ENCODE measurements at places on chromosomes 11 and 22.

DNA sequence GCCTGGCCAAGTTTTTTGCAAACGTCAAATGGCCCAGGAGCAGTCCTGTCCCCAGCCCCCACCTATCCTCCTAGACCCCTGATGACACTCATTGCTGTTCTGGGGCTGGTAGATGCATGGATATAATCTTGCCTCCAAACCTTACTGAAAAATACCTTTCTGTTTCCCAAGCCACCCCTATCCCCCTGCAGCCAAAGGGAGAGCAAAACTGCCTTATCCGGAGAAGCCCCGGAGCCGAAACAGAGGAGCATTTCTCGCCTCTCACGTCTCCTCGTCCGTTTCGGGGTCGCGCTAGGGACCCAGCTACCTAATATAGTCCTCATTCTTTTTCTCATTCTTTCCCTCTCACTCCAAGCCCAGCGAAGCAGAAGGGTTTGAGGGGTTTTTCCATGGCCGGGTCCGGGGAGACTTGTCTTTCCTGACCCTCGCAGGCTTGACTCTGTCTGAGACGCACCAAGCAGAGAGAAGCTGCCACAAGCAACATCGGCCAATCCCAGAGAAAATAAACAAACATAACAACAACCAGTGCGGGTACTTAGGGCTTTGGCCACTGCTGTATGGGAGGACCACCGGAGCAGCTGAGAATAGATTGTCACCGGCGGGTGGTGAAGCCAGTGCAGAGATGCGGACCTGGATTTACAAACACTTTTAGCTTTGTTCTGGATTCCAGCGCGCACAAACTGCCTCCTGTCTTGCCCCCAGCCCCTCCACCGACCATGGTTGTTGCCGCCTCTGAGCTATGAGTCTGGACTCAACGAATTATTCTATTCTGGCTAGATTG lies 1.6 kb downstream of the BSX start:
- no peak for DNase-seq

GRCh38 chr11:120168960-120169681 lies 31.2 kb upstream of the TRIM29 start:
- DNase-seq, result no peak

DNA sequence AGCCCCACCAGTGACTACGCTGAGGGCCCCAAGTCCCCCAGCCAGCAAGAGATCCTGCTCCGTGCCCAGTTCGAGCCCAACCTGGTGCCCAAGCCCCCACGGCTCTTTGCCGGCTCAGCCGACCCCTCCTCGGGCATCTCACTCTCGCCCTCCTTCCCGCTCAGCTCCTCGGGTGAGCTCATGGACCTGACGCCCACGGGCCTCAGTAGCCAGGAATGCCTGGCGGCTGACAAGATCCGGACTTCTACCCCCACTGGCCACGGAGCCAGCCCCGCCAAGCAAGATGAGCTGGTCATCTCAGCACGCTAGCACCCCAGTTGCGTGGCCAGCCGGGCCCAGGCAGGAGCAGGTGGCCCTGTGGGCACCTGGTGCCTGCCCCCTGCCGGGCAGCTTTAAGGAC lies 8.3 kb upstream of the MYRF start:
- no peak for DNase-seq

GRCh38 chr11:127651175-127651887 lies 650.8 kb upstream of the KIRREL3 start:
- DNase-seq, result no peak

DNA sequence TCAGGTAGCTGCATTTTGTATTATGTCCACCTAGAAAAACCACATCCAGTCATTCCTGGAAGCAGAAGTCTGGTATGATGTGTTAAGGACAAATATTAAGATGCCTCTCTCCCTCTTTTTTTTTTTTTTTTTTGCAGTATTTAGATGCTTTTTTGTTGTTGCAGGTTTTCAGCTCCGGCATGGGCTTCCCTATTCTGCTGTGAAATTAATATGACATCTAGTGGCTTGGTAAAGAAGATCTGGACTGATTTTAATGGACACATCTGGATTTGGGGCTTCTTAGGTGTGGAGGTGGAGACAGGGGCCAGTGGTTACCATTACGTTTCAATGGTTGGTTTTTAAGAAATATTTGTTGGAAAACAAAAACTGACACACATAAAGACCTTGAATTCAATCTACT lies 47.5 kb upstream of the RASSF10 start:
- DNase-seq, result no peak

DNA sequence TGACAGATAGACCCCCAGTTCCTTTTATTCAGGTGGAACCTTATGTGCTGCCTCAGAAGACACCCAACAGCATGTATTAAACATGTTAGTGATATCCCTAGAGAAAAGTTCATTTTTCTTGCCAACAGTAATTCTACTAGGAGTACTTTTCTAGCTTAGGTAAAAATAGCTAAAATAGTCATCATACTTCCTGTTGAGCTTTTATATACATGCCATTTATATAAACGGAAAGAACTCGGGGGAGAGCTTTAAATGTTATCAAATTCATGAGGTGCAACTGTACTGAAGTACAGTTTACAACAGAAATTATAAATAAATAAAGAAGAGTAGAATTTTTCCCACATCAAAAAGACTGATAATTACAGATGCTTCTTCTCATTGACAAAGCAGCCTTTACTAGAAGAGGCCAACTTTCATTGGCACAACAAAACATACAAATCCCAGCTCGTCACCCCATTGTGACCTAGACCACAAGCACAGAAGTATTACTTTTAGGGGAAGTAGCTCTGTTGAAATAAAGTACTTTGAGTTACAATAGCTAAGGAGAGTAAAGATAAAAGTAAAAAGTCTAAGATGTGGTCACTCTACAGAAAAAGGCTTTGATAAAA lies 59.1 kb upstream of the POU2AF2 start:
- no peak for DNase-seq

GRCh38 chr22:24108073-24108472 lies 73.2 kb upstream of the SUSD2 start:
- DNase-seq, result no peak

GRCh38 chr11:3086114-3086513 lies 28.9 kb upstream of the CARS1 start:
- DNase-seq, result no peak

DNA sequence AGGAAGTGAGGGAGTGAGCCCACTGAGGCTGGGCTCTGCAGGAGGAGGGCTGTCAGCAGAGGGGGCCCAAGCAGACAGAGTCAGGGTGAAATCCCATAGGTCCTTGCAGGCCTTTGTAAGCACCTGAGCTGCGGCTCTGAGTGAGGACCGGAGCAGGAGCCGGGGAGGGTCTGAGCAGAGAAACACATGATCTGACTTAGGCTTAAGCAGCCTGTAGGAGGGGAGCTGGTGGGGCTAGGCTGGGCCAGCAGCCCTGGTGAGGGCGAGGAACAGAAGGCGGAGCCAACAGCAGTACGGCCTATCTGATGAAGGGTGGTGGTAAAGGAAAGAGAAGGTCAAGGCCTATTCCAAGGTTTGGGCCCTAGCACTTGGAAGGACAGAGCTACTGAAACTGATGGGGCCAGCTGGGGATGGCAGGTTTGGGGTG lies 26.9 kb upstream of the CBX7 start:
- DNase-seq, result no peak

GRCh38 chr11:82004537-82005213 lies 729.0 kb downstream of the FAM181B start:
- DNase-seq, result no peak

GRCh38 chr22:47341464-47341863 lies 579.0 kb downstream of the TBC1D22A start:
- no peak for DNase-seq

DNA sequence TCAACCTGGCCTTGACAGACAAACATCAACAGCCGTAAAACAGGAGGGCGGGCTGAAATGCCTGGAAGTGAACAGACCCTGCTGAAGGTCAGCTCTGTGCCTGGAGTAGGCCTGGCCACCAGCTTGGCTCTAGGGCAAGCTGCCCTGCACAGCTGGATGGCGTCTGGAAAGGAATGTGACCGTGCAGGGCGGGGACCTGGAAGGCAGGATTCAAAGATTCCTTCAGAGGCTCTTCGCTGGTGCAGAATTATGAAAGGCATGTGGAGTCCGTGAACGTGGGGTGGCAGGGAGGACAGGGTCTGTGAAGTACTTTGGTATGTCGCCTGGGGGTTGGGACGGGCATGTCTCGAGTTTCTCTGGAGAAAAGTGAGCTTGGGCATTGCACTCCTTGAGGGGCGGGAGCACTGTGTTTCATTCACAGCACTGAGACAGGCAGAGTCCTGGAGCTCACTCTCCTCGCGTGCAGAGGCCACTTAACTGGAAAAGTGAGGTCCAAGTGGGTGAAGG lies 1.5 kb downstream of the EHD1 start:
- DNase-seq, result no peak

DNA sequence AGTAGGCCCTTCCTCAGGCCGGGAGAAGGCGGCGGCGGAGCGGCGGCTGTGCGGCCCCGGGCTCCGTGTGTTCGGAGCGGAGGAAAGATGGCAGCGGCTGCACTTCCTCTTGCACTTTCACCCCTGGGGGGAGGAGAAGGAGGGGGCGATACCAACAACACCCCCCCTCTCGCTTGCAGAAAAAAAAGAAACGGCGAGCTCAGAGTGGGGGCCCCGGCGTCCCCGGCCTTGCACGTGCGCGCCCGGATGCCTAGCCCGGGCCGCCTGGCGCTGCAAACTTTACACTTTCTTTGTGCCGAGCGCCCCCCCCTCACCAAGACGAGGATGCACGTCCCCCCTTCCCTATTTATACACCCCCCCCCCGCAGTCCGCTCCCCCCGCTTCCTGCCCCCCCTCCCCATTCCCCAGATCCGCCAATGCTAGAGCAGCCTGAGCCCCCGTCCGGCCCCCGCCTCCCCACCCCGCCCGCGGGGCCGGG lies at the start of gene PATZ1:
Gene PATZ1, minus strand, starts transcription at position 92 of the 478 bp plus-strand sequence. CDS start 744 bp downstream, outside the sequence.
- no peak for DNase-seq

Data from cortex of kidney (tissue), 1 donor.